ENCODE measurements at places on chromosomes 7 and 10. TPM values are rescaled to one million over a fixed set of nuclear protein-coding genes. Genes with fewer than 3 reads are reported as not detected.

Gene SLC12A9
- 19.4 TPM for total RNA-seq

Gene NPSR1
- not detected for total RNA-seq

Gene MACROH2A2
- total RNA-seq: 8.2 TPM

Gene FAS
- 10.5 TPM for total RNA-seq

Gene MMP21
- not detected for total RNA-seq

Gene CDHR3
- 5.7 TPM for total RNA-seq

Gene FXYD4
- total RNA-seq: not detected

Gene GPRIN2
- 6.3 TPM for total RNA-seq

Gene HOXA7
- total RNA-seq: 12.0 TPM

Gene DDC
- total RNA-seq: not detected

Gene EGR2
- 11.9 TPM for total RNA-seq

Gene C10orf105
- total RNA-seq: not detected

Gene CUEDC2
- total RNA-seq: 45.1 TPM

Gene OR13A1
- total RNA-seq: not detected

Gene SSC4D
- not detected for total RNA-seq

Gene HDAC9
- 33.4 TPM for total RNA-seq

Gene EVX1
- not detected for total RNA-seq

Gene CABCOCO1
- not detected for total RNA-seq

Gene NPC1L1
- not detected for total RNA-seq

Gene SPDYE11
- not detected for total RNA-seq

Gene GDF2
- 0.21 TPM for total RNA-seq

All from ascending aorta (tissue), 2 donors.